ENCODE measurements at places on chromosomes 6 and 20.

DNA sequence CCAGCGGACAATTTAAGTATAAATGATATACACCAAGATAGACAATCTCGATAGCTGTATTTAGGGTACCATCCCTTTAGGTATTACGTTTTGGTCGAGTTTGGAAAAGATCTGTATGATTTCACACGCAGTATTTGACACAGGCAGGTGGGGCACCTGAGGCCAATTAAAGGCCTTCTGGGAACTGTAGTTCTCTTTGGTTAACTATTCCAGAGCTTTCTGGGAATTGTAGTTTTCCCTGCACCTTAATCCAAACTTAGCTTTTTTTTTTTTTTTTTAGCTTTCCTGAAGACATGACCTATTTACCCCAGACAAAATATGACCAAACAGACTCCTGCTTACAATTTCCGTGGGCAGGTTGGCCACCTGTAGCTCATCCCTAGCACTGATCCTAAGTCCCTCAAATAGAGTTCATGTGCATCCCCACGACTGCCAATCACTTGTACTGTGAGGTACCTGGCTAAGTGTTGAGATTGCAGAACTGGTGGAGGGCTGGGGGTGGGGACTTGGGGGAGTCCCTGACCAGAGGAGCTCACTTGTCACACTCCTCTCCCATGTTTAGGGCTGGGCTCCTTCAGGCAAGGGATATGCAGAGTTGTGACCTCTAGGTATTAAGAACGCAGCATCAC, 999 bp upstream of the EHMT2 start:
- no peaks in the 10 kb centered on the region for H3K27me3 ChIP-seq
- DNase-seq: no peak
- peak overlapping the region; percentile 77 for H3K4me3 ChIP-seq
- peaks cover 26% of the 10 kb centered on the region for H3K36me3 ChIP-seq
- H3K27ac ChIP-seq: peak overlapping the region; percentile 85

DNA sequence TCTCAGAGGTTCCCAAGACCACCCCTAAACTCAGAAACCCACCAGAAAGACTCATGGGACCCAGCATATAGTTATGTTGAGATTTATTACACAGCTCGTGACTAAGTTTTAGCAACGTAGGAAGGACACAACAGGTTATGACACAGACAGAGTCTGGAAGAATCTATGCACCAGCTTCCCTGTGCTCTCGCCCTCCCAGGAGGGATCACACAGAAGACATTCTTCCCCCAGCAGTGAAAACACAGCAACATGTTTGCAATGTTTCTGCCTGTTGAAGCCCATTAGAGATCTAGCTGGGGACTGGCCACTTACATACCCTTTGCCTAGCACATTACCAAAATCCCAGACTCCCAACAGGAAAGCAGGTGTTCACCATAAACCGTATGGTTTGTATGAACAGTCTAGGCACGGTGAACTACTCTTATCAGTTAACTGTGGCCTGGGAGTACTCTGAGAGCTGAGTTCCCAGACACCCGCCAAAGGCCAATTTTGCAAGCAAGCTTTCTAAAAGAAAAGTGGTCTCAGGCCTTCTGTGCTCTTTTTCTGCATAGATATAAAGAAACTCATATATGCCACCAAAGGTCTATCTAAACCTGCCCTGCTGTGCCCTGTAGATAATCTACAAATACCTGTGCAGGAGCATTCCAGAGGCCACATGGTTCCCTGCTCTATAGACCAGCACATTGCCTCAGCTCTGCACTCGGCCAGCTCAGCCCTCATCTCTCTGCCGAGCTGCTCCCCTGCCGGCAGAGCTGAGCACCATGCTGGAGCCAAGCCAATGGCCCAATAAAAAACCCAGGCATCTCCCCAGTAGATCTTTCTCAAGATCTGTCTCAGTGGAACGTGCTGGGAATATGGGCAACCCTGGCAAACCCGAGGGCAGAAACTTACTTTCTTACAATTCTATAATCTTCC, 69.6 kb upstream of the SMIM28 start:
- no peak overlapping the region for H3K4me3 ChIP-seq
- no peaks in the 10 kb centered on the region for H3K27me3 ChIP-seq
- no peaks in the 10 kb centered on the region for H3K4me1 ChIP-seq
- H3K36me3 ChIP-seq: no peaks in the 10 kb centered on the region

- H3K4me1 ChIP-seq: no peaks in the 10 kb centered on the region
- H3K36me3 ChIP-seq: no peaks in the 10 kb centered on the region
- H3K27ac ChIP-seq: no peak overlapping the region
- H3K27me3 ChIP-seq: no peaks in the 10 kb centered on the region
- no peak overlapping the region for H3K4me3 ChIP-seq
Observed at GRCh38 chr6:123925350-123925749, 121.7 kb downstream of the NKAIN2 start.

DNA sequence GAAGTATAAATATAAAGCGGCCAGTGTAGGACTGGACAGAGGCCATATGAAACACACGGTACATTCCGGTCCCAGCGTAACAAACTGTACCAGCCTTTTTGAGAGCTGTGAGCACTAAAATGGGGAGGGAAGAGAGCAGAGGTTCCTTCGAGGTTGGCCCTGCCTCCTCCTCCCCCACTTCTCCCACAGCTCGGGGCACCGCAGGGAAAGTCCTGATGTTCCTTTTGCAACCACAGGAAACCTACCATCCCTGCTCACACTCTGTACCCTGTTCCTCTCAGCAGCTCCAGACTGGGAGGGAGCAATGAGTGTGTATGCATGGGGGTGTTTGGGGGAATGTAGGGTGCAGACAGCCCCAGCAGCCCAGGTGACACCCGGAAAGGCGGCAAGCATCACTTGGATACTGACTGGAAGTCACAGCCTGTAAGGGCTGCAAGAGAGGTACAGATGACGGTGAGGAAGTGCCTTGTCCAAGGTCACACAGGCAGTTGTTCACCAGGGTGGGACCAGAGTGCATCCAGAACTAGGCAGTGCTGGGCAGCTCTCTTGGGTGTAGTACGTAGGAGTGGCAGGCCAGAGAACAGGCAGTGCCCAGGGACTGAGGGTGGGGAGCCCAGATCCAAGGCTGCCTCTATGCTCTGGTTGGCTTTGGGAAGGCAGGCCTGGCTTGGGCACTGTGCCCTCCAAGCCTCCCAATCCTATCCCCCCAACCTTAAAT, 11.0 kb upstream of the ARMC12 start:
- H3K27me3 ChIP-seq: no peaks in the 10 kb centered on the region
- peak overlapping the region; percentile 99 for H3K27ac ChIP-seq
- DNase-seq: peak; percentile 93
- H3K4me3 ChIP-seq: peak overlapping the region; percentile 37

DNA sequence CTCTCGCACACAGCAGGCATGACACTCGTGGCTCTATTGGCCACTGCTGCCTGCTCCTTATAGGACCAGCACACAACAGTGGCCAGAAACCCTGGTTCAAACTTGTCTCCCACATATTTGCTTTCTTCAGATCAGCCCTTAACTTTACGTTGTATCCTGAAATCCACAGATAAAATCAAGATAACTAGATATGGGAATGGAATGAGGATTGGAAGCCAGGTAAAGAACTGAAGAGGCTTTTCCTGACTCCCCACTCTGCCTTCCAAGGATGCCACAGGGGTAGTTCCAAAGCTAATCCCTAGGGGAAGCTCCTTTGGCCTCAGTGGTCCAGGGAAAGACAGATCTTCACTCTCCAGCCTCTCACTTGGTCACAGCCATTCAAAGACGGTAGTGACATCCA, 86.5 kb downstream of the INSM1 start:
- H3K4me3 ChIP-seq: no peak overlapping the region
- no peaks in the 10 kb centered on the region for H3K27me3 ChIP-seq
- H3K27ac ChIP-seq: no peak overlapping the region
- no peak for DNase-seq

- DNase-seq: no peak
- H3K4me3 ChIP-seq: no peak overlapping the region
- peak overlapping the region; percentile 82 for H3K27ac ChIP-seq
- no peaks in the 10 kb centered on the region for H3K27me3 ChIP-seq
- H3K36me3 ChIP-seq: no peaks in the 10 kb centered on the region
Observed at GRCh38 chr6:46438245-46438644, 53.0 kb downstream of the RCAN2 start.

GRCh38 chr6:11294228-11294627, 61.8 kb upstream of the NEDD9 start:
- DNase-seq: no peak
- H3K27ac ChIP-seq: no peak overlapping the region
- no peaks in the 10 kb centered on the region for H3K27me3 ChIP-seq
- H3K36me3 ChIP-seq: no peaks in the 10 kb centered on the region
- no peaks in the 10 kb centered on the region for H3K4me1 ChIP-seq

DNA sequence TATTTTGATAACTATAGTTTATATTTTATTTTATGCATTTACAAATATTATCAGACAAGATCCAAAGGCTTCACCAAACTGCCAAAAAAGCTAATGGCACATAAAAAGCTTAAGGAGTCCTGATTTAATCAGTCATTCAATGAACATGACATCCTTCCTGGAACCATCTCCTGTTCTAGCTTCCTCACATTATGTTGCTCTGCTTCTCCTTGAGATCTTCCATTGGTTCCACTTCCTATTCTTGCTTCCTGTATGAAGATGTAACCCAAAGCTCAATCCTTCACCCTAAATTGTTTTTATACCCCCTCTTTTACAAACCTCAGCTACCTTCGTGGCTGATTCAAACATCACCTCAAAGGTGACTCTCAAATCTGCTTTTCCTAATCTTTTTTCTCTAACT, 4.5 kb upstream of the BRD2 start:
- no peaks in the 10 kb centered on the region for H3K27me3 ChIP-seq
- no peak for DNase-seq
- peaks cover 30% of the 10 kb centered on the region for H3K4me1 ChIP-seq
- no peak overlapping the region for H3K27ac ChIP-seq
- H3K36me3 ChIP-seq: no peaks in the 10 kb centered on the region
- no peak overlapping the region for H3K4me3 ChIP-seq

DNA sequence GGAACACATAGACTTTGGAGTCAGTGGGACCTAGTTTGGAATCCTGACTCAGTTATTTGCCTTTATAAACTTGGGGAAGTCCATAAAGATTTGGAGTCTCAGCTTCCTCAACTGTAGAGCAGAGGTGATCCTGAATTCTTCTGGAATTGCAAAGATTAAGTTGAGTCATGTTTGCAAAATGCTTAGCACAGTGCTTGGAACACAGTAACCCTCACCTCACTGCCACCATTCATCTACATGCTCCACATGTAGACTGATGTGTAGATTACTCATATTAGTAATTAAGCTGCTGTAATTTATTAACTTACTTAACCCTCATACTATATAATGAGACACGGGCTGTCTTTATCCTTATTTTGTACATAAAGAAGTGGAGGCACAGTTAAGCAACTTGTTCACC, 61.4 kb downstream of the LAMP5 start:
- H3K4me3 ChIP-seq: no peak overlapping the region
- no peaks in the 10 kb centered on the region for H3K36me3 ChIP-seq
- no peak for DNase-seq
- no peaks in the 10 kb centered on the region for H3K27me3 ChIP-seq
- H3K27ac ChIP-seq: no peak overlapping the region

DNA sequence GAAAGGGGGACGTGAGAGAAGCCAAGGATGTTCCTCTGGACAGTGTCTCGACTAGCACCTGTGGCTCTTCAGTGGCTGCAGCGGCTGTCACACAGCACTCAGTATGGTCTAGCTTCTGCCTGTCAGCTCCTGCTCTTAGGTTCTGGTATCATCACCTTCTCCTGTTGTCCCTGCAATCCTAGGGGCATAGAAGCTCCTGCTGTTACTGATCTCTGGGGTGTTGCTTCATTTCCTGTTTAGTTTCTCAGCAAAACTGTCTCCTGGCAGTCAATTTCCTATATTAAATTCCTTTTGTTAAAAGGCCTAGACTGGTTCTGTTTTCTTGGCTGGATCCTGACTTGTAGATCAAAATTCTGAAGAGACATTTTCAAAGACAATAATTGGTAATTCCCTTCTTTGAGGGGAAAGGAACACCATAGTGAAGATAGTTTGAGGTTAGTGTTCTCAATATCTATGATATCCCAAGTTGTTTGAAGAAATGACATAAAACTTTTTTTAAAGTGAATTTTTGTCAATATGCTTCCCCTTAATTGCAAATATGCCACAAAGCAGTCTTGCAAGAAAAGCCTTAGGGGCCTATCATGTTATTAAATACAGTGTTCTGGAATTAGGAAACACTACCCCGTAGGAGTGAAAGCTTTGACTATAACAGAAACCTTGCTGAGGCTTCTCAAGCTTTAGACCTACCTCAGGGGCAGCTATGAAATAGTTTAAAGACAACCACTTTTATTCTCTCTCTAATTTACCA, 148.5 kb downstream of the KIF6 start:
- H3K4me1 ChIP-seq: no peaks in the 10 kb centered on the region
- no peak overlapping the region for H3K27ac ChIP-seq
- H3K36me3 ChIP-seq: no peaks in the 10 kb centered on the region

GRCh38 chr6:142786476-142786875, 158.5 kb downstream of the HIVEP2 start:
- DNase-seq: no peak
- no peaks in the 10 kb centered on the region for H3K36me3 ChIP-seq
- H3K27ac ChIP-seq: no peak overlapping the region
- H3K27me3 ChIP-seq: no peaks in the 10 kb centered on the region

- no peaks in the 10 kb centered on the region for H3K27me3 ChIP-seq
- no peak for DNase-seq
- H3K27ac ChIP-seq: no peak overlapping the region
- peaks cover 6% of the 10 kb centered on the region for H3K4me1 ChIP-seq
Observed at GRCh38 chr6:110191477-110191876, 11.2 kb downstream of the CDC40 start.

- no peak overlapping the region for H3K4me3 ChIP-seq
- H3K27ac ChIP-seq: no peak overlapping the region
- no peaks in the 10 kb centered on the region for H3K36me3 ChIP-seq
- peak; percentile 68 for DNase-seq
- H3K4me1 ChIP-seq: peaks cover 5% of the 10 kb centered on the region
Observed at GRCh38 chr20:23245553-23246181, 104.9 kb upstream of the NXT1 start.

DNA sequence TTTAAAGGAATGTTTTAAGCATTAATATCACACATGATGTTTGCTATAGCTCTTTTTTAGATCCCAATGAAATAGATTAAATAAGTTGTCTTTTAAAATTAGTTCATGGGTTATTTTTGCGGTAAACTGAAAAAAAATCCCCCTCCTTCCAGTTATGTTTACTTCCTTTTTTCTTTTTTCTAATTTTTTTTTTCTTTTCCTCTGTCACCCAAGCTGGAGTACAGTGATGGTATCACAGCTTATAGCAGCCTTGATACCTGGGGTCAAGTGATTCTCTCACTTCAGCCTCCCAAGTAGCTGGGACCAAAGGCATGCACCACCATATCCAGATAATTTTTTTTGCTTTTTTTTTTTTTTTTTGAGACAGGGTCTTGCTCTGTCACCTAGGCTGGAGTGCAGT, 17.8 kb upstream of the SCAF8 start:
- no peak for DNase-seq
- H3K4me1 ChIP-seq: no peaks in the 10 kb centered on the region
- no peak overlapping the region for H3K4me3 ChIP-seq
- H3K27ac ChIP-seq: no peak overlapping the region
- no peaks in the 10 kb centered on the region for H3K36me3 ChIP-seq
- H3K27me3 ChIP-seq: no peaks in the 10 kb centered on the region

DNA sequence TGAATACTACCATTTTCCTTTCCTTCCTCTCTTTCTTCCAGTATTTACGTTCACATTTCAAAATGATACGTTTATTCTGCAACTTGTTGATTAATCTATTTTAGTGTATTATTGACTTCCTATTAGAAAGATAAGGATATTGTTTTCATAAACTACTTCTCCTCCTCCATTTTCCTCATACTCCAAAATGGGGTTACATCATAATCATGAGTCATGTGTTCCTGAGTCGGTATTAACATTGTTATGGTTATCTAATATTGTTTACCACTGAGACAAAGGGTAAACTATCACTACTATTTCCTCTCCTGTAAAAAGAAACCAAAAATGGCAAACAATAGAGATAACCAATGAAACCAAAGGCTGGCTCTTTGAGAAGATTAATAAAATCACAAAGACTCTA, 126.5 kb upstream of the CDYL start:
- no peaks in the 10 kb centered on the region for H3K4me1 ChIP-seq
- H3K4me3 ChIP-seq: no peak overlapping the region
- no peaks in the 10 kb centered on the region for H3K36me3 ChIP-seq
- H3K27me3 ChIP-seq: no peaks in the 10 kb centered on the region
- H3K27ac ChIP-seq: no peak overlapping the region
